ENCODE measurements at places on chromosomes 7 and 10.

GRCh38 chr7:158097106-158097452 lies 490.5 kb downstream of the PTPRN2 start:
- ATAC-seq, result no peak

GRCh38 chr7:103395071-103395470 lies 47.6 kb downstream of the PSMC2 start:
- ATAC-seq, result no peak

GRCh38 chr7:116224492-116225098 lies 14.3 kb downstream of the TES start:
- no peak for ATAC-seq

GRCh38 chr10:83994325-83994724 lies 145.0 kb upstream of the GHITM start:
- ATAC-seq, result no peak

DNA sequence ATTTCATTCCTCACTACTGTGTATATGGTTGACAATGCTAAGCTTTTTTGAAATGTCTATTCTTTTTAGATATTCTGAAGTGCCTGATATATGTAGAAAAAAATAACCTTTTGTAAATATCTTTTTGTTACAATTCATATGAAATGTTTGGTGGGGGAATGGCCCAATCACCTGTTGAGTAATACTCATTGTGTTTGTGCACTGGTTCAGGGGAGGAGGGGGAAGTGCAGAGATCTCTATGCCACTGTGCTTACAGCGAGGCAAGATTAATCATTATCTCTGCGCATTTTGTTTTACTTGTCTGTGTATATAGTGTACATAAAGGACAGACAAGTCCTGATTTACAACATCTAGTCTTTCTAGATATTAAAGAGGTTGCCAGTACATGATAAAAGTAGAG lies 25.2 kb downstream of the NUP42 start:
- ATAC-seq, result no peak

DNA sequence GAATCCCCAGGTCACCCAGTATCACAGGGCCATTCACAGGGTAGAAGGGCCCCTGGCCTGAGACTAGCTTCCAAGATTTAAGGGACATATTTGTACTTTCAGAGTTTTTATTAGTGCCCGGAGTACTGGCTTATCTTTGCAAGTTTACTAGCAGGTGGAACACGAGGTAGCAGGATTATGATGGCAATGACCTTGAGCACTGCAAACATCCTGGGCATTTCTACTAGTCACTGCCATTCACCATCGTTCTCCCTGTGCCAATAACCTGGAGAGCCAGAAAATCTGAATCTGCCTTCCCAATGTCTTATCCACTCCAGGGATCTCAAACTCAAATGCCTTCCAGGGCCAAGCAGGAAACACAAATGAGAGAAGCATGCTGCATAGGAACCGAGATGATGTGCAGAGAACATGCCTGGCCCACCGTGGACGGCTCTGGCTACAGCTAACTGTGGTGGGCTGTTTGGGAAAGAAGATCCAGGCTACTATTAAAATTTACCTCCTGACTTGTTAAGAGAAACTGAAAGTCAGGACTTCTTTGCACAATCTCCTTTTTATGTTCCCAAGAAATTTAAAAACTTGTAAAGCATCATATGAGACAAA lies 16.7 kb downstream of the FAM53B start:
- ATAC-seq, result no peak

- no peak for ATAC-seq
Measured at GRCh38 chr10:68800211-68800610, 27.1 kb upstream of the STOX1 start.

DNA sequence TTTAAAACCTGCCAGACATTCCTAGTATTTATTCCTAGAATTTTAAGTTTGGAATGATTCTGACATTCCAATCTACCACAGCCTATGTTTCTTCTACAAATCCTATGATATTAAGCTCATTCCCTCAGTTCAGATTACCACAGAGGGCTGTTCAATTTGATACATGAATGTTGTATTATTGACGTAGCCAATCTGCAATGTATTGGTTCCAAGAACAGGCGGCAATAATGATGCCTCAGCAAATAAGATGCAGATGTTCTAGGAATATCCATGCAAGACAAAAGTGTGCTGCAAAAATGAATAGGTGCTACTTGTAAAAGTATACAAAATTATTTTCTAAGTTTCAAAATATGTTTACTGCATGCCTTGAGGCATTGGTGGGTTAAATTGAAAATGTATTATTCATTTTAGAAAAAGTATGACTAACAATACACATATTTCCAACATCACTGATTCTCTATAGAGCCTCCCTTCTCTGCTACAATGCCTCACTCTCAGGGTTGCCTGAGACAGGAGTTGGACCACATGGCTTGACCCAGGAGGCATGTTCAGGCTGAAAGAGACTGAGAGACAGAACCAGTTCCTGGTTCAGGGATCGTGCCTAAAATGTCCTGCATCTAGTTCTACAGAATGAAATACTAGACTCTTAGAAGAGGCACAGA lies 94.1 kb upstream of the CREB5 start:
- ATAC-seq, result no peak
